HT-29 (cell line): ENCODE measurements at places on chromosomes 7 and 10. TPM values are rescaled to one million over a fixed set of nuclear protein-coding genes. Genes with fewer than 3 reads are reported as not detected.

- DNase-seq, result peak; percentile 39
Observed at GRCh38 chr7:130278860-130279259, 12.2 kb downstream of the CPA2 start.

DNA sequence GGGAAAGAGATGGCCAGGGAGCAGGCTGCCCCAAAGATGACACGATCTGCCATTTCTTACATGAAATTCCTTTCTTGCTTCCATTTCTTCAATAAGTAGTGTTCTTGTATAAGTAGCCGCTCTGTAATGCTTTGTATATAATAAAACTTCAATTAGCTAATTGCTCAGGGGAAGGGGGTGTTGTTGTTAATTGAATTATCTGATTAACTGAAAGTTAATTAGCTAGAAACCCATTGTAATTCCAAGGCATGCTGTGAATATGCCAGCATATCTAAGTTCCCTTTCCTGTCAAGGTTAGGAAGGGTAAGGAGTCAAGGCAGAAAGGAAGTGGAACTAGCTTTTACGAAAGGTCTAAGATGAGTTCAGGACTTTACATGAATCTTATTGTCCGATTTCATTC, 765.9 kb downstream of the TYW1 start:
- no peak for DNase-seq

DNA sequence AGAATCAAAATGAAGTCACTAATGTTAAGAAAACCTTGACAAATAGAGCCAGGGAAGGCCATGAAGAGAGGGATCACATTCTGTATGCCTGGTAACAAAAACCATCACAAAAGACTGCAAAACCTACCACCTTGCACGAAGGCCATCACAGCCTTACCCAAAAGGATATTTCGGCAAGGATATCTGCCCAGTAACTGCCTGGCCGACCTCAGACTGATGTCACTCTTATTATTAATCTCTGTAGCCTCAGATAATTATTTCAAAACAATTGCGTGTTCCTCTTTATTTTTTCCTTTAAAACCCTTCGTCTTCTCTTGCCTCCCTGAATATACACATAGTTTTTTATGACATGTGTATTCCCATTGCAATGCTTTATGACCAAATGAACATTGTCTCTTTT, 52.5 kb downstream of the CDC14C start:
- no peak for DNase-seq

SLC26A3 gene
- total RNA-seq, result not detected in 2 replicates

ELFN1 gene
- 0.92 and 1.7 TPM in 2 replicates for total RNA-seq

GRCh38 chr7:137890449-137890921, 43.7 kb upstream of the DGKI start:
- no peak for DNase-seq

HELLS gene
- 108 and 111 TPM in 2 replicates for total RNA-seq

CRTAC1 gene
- total RNA-seq, result not detected in 2 replicates
